CD8-positive, alpha-beta T cell (primary cell): ENCODE measurements at places on chromosomes 3 and 15. TPM values are rescaled to one million over a fixed set of nuclear protein-coding genes. Genes with fewer than 3 reads are reported as not detected.

The GP9 gene
- not detected for total RNA-seq

The PPARG gene
- total RNA-seq, result not detected

The C2CD4A gene
- 0.11 TPM for total RNA-seq

The BCL2A1 gene
- total RNA-seq, result 27.1 TPM

The MRPL47 gene
- total RNA-seq, result 36.4 TPM

The UROC1 gene
- not detected for total RNA-seq

The ZBTB11 gene
- 69.6 TPM for total RNA-seq

The TBC1D21 gene
- not detected for total RNA-seq

The GPR27 gene
- 0.30 TPM for total RNA-seq

The CNTN4 gene
- not detected for total RNA-seq

The ATP13A5 gene
- total RNA-seq, result not detected

The NR1I2 gene
- total RNA-seq, result not detected

The CYP1A1 gene
- not detected for total RNA-seq

The ERICH6 gene
- total RNA-seq, result 0.28 TPM

The CCDC50 gene
- 7.1 TPM for total RNA-seq

The NOP10 gene
- total RNA-seq, result 36.6 TPM

The ATP8B4 gene
- total RNA-seq, result not detected

The SATB1 gene
- 346 TPM for total RNA-seq

The CSPG5 gene
- total RNA-seq, result 0.08 TPM

The PLSCR5 gene
- total RNA-seq, result not detected

The LDHAL6B gene
- total RNA-seq, result not detected

The RNF7 gene
- total RNA-seq, result 83.9 TPM

The GPR149 gene
- total RNA-seq, result not detected

The WNT5A gene
- not detected for total RNA-seq

The ADGRG7 gene
- 22.5 TPM for total RNA-seq

The PTX3 gene
- not detected for total RNA-seq

The IL20RB gene
- 1.5 TPM for total RNA-seq

The WDR49 gene
- total RNA-seq, result not detected

The MCTP2 gene
- 16.5 TPM for total RNA-seq

The AMIGO3 gene
- 1.5 TPM for total RNA-seq

The PRSS50 gene
- total RNA-seq, result not detected

The LRRC2 gene
- 0.33 TPM for total RNA-seq

The ZNF80 gene
- 1.6 TPM for total RNA-seq

The PCBP4 gene
- total RNA-seq, result 14.7 TPM

The SLC15A2 gene
- 1.5 TPM for total RNA-seq

The PATL2 gene
- total RNA-seq, result 35.7 TPM

The TRAIP gene
- 5.5 TPM for total RNA-seq

The CLEC3B gene
- not detected for total RNA-seq

The ARL8B gene
- total RNA-seq, result 54.1 TPM

The P2RY12 gene
- not detected for total RNA-seq

The ABHD2 gene
- total RNA-seq, result 22.2 TPM

The LRRIQ4 gene
- not detected for total RNA-seq

The MKRN3 gene
- total RNA-seq, result 1.1 TPM

The NEK10 gene
- total RNA-seq, result 0.94 TPM

The ANKUB1 gene
- not detected for total RNA-seq

The ABCF3 gene
- 192 TPM for total RNA-seq

The APOD gene
- total RNA-seq, result not detected

The CEP19 gene
- total RNA-seq, result 0.39 TPM

The GUCA1C gene
- total RNA-seq, result not detected

The TIMMDC1 gene
- 16.8 TPM for total RNA-seq

The SNTN gene
- total RNA-seq, result not detected

The ZNF592 gene
- 25.1 TPM for total RNA-seq

The MST1R gene
- 0.58 TPM for total RNA-seq

The NRROS gene
- total RNA-seq, result 5.7 TPM

The KIF15 gene
- 0.64 TPM for total RNA-seq

The IQCF2 gene
- not detected for total RNA-seq

The KLHL40 gene
- not detected for total RNA-seq
